ENCODE measurements at places on chromosomes 16 and 17.

DNA sequence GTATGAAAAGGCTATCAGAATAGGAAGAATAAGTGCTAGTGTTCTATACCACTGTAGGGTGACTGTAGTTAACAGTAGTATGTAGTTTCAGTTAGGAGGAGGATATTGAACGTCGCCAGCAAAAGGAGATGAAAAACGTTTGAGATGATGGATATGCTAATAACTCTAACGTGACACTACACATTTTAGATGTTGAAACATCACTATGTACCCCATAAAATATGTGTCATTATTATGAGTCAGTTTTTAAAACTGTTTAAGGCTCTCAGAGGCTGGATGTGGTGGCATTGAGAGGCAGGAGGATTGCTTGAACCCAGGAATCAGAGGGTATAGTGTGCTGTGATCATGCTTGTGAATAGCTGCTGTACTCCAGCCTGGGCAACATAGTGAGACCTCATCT is 31.8 kb downstream of the UBN1 start:
- DNase-seq, result no peak

GRCh38 chr16:13968835-13969234 is 48.9 kb downstream of the ERCC4 start:
- DNase-seq, result no peak

GRCh38 chr16:50956637-50957036 is 194.4 kb downstream of the SALL1 start:
- DNase-seq, result no peak

DNA sequence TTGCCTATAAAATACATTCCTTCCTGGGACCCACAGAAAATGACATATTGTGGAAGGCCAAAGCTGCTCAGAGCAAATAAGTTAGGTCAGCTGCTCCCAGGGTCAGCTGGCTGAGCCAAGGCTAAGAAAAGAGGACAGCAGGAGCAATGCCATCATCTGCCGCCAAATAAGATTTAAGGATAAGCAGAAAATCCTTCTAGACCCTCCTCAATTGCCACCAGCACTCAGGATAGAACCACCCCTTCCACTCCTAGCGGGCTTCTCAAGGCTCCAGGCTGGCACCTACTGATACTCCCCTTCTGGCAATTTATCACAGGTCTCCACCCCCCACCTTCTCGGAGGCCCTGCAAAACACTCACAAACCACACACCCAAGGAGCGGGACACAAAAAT is 22.9 kb downstream of the MBTPS1 start:
- no peak for DNase-seq

DNA sequence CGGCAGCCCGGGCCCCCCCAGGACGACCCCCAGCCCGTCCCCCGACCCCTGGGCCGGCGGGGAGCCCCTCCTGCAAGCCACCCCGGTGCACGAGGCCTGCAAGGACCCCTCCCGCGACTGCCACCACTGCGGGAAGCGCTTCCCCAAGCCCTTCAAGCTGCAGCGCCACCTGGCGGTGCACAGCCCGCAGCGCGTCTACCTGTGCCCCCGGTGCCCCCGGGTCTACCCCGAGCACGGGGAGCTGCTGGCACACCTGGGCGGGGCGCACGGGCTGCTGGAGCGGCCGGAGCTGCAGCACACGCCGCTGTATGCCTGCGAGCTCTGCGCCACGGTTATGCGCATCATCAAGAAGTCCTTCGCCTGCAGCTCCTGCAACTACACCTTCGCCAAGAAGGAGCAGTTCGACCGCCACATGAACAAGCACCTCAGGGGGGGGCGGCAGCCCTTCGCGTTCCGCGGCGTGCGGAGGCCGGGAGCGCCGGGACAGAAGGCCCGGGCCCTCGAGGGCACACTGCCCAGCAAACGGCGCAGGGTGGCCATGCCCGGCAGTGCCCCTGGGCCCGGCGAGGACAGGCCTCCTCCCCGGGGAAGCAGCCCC is 15.6 kb upstream of the ZFPM1 start:
- DNase-seq, result peak; percentile 57

DNA sequence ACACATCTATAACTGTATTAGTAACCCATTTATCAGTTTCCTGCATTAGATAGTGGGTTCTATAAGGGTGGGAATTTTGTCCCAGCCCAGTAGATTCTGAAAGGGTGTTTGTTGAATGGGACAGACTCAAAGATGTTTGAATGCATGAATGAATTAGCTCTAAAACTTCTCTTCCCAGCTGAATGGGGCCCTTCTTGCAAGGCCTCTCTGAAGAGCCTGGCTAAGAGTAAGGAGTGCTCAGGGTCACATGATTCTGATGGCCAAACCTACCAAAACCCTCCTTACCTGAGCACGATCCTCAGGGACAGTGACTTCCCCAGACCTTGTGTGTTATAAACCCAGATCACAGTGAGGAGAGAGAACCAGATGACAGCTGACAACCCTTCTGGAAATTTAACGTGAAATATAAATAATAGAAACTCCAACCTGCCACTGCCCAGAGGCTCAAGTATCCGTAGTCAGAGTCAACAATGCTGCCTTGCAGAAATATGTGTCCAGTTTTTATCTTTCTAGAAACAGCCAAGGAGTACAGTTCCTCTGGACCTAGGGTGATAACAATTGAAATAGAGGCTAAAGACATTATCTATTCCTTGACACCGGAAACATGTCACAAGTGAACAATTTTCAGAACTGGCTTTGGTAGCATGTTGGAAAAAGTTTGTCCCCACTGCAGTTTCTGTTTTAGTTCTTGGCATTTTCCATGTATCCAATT is 268.9 kb upstream of the MAF start:
- DNase-seq, result no peak

- DNase-seq, result no peak
Observed at GRCh38 chr17:39622380-39623006, 4.3 kb upstream of the PPP1R1B start.

GRCh38 chr16:56643080-56643778 is 4.8 kb downstream of the MT1A start:
- peak; percentile 36 for DNase-seq

DNA sequence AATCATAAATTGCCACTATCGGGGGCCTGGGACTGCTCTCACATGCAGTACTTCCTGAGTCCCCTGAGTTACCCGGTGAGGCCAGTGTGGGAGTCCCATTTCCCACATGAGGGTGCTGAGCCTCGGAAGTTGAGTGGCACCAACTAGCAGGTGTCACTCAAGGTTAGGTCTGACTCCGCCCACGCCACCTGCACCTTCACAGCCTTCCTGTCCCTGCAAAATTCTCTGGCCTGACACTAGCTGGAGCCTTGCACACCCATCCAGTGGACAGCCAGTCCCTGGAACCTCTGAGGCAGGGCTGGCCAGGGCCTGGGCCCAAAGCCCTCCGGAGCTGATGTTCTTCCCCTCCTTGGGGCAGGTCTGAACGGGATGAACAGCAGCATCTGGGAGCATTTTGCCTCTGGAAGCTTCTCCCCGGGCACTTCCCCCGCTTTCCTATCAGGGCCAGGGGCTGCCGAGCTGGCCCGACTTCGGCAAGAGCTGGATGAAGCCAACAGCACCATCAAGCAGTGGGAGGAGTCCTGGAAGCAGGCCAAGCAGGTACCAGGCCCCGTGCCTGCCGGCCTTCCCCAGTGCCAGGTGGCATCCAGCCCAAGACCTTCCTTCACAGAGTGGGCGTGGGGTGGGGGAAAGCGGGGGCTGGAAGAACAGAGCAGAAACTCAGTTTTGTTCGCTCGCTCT is 21.9 kb downstream of the UNC13D start:
- no peak for DNase-seq

DNA sequence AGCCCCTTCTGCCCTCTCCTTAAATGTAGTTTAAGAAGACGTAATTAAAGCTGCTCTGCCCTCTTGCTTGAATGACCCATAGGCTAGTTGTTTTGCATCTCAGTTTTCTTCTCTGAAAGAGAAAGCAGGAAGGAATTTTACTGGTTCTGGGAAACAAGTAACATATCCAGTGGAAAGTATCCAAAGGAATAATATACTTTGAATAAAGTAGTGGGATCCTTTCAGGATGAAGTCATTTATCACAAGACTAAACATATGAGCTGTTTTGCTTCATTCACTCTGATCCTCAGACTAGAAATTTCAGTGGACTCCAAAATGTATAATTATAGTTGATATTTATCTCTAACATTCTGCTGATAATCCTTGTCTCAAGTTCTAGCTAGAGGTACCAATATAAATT is 1297.6 kb upstream of the GOT2 start:
- no peak for DNase-seq

DNA sequence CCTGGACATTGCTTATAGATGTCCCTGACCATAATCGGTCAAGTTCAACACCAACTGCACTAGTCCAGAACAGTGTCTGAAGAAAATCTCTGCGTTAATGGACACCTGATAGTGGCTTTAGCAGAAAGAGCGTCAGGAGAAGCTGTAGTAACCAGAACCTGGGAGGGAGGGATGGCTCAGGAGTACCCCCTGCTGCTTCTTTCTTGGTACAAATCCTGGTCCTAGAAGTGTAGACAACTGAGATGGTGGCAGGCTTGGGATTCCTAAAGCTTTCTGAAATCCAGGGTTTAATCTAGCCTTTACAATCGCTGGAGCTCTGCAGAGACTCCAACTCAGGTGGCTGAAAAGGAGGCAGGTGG is 5.4 kb downstream of the MAP3K14 start:
- DNase-seq, result no peak

DNA sequence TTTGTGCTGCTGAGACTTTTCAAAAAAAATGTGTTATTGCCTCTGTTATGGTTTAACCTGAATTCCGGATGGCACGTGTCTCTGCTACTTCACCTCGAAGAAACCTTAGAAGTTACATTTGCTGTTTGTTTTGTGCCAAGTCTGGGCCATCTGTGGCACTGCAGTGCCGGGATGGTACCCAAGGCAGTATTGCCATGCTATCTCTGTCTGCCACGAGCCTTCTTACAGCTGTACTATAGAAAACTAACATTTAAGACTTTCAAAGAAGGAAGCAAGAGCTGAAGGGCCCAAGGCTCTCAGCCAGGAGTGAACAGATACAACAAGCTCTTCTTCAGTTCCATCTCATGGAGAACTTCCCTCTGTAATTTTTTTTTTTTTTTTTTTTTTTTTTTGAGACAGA is 73.7 kb upstream of the NOL11 start:
- DNase-seq, result no peak

- no peak for DNase-seq
Observed at GRCh38 chr17:42031584-42031983, 11.7 kb downstream of the NKIRAS2 start.

- no peak for DNase-seq
Observed at GRCh38 chr16:12675852-12676251, 127.8 kb downstream of the CPPED1 start.

GRCh38 chr17:73227379-73227778 is 34.3 kb downstream of the CPSF4L start:
- no peak for DNase-seq

- no peak for DNase-seq
Observed at GRCh38 chr17:44749076-44749979, 9.5 kb upstream of the ADAM11 start.

DNA sequence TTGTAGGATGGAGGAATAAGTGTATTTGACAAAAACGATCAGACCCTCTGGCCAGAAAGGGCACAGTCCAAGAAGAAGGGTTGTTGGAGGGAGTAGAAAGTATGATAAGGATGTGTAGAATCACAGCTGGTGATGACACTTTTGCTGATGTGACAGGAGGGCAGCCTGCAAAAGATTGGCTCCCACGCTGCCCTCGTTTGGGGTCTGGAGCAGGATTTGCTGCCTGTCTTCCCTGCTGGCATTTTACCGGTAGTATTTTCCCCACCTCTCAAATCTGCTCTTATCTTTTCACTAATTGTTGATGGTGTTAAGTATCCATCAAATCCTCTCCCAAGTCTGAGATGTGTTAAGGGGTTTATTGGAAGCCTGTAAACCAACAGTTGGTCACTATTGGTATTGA is 208.8 kb downstream of the CCDC182 start:
- DNase-seq, result no peak

GRCh38 chr16:87447323-87447722 is 45.5 kb downstream of the ZCCHC14 start:
- DNase-seq, result no peak

GRCh38 chr16:46607529-46607928 is 13.7 kb downstream of the SHCBP1 start:
- peak; percentile 40 for DNase-seq

- no peak for DNase-seq
Observed at GRCh38 chr16:2806286-2806685, 8.0 kb downstream of the PRSS41 start.

- peak; percentile 30 for DNase-seq
Observed at GRCh38 chr16:4266372-4266771, 6.5 kb downstream of the TFAP4 start.

DNA sequence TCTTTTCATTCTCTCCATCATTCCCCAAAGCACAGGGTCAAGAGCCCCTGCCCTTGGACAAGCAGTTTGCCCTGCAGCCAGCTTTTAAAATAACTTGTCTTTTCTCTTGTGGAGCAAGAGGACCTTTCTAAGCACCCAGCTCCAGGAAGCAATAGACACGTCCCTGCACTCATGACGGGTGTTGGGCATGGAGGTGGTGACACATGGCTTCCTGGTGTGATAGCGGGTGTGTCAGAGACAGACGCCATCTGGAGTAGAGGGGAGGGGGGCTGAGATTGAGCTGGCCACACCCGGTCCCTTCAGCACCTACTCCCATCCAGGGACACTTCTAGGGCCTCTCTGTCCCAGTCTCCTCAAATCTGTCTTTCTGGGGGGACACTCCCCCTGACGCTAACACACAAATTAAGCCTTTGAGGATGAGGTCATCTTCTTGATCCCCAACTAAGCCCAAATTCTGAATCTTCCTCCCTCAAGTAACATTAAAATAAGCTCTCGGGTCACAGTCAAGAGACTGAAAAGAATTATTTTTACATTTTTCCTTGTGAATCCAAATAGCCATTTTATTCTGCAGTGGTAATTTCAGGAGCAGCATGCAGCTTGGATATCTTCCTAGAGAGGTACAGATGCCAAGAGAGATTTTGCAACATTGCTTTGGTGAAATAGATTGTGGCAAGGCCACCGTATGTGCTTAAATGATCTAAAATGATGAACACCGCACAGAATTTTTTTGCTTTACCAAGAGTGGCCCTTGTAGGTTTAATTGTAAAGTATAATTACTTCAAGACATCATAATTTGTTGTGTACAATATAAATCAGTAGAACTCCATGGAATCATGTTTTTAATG is 216.6 kb upstream of the IRX3 start:
- no peak for DNase-seq

- no peak for DNase-seq
Observed at GRCh38 chr17:36791942-36792475, 145.3 kb upstream of the LHX1 start.

GRCh38 chr16:89233678-89234490 is 16.4 kb downstream of the ZNF778 start:
- no peak for DNase-seq

- DNase-seq, result no peak
Observed at GRCh38 chr16:75099075-75099667, 17.4 kb downstream of the LDHD start.

All from hematopoietic multipotent progenitor cell treated with erythropoietin and hydrocortisone succinate and interleukin-3 and kit ligand, for 15 days (in vitro differentiated cells).